ENCODE measurements at places on chromosomes 6 and 20.

- no peak for DNase-seq
Observed at GRCh38 chr6:116847227-116847626, 18.3 kb upstream of the GPRC6A start.

DNA sequence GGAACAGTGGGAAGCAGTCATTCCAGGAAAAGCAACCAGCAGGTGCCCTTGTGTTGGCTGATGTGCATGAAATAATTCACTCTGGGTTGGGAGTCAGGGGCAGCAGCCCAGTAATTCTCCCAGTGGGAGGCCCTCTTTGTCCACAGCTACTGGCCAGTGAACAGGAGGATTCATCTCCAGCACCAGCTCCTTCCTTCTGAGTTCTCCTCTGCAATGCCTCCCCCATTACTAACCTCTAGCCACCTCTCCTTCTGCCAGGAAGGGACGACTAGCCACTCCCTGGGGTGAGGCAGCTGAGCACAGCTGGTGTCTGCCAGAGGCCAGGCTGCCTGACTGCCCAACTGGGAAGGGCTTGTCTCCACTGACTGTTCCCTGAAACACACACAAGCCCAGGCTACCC is 12.5 kb upstream of the R3HDML start:
- no peak for DNase-seq

- no peak for DNase-seq
Observed at GRCh38 chr20:45368221-45368980, 5.4 kb downstream of the SYS1 start.

DNA sequence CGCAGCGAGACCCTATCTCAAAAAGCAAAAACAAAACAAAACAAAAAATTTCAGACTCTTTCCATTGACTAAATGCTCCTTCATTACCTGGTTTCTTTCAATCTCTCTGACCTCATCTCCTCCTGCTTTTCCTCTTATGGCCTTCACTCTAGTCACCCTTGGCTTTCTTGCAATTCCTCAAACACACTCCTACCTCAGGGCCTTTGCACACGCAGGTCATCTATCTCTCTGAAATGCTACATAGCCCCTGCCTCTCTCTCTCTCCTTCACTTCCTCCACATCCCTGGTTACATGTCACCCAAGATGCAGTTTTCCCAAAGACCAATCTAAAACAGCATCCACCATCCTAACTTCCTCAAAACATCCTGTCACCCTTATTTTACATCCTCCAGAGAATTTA is 96.8 kb downstream of the PREX1 start:
- no peak for DNase-seq

- no peak for DNase-seq
Observed at GRCh38 chr6:130794010-130794697, 33.1 kb upstream of the SMLR1 start.

DNA sequence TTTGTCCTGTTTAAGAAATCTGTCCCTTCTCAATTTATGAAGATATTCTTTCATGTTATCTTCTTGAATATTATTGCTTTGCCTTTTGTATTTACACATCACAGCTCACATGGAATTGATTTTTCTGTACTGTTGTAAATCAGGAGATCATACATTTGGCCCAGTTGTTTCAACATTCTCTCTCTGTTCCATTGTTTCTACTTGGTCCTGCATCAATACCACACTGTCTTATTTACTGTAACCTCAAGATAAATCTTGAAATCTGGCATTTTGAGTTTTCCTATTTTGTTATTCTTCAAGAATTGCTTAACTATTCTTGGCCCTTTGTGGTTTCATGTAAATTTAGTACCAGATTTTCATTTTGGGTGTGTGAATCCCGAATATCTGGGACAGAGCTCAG is 121.7 kb upstream of the CCN2 start:
- DNase-seq: no peak

- DNase-seq: no peak
Observed at GRCh38 chr20:13775867-13776266, 8.9 kb downstream of the ESF1 start.

DNA sequence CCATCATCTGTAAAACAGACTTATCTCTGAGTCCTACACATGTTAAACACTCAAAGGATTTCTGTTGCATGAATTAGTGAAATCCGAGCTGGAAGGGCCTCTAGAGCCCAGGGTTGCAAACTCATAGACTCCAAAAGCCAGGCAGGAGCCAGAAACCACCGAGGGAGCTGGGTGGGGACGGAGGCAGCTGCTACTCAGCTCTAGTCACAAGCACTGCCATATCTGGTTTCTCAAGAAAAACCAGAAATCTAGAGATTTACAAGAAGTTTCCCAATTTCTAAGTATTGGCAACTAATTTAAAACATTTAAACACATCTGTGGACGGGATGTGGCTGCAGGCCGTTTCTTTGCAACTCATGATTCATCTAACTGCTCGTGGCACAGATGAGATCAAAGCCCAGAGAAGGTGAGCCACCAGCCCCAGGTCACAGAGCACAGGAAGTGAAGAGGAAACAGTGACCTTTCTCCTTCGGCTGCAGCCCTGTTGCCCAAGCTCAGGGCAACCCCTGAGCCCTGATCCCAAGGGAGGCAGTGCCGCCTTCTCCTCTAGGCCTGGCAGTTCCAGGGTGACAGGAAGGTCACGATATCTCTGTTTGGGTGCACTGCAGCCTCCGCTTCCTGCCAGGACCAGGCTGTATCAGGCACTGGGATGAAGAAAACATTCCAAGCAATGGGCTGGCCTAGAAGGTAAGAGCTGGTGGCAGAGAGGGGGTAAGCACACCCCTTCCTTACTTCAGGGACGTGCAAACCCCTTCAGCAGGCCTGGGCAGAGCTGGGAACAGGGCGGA is 26.4 kb upstream of the PTGIS start:
- peak; percentile 80 for DNase-seq

DNA sequence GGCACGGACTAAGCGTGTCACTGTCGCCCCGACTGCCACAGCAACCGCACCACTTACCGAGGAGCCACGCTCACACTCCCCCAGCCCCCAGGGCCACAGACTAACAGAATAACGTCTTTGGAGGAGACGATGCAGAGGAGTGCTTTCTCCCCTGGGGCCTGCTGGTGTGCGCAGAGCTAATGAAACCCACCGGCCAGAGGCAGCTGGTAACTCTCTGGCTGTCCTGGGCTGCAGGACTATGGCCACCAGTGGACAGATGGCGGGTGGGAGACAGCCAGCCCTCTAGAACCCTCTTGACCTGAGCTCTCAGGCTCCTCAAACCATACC is 228.0 kb downstream of the DLL1 start:
- no peak for DNase-seq

- no peak for DNase-seq
Observed at GRCh38 chr6:3283641-3284435, 25.1 kb downstream of the PSMG4 start.

DNA sequence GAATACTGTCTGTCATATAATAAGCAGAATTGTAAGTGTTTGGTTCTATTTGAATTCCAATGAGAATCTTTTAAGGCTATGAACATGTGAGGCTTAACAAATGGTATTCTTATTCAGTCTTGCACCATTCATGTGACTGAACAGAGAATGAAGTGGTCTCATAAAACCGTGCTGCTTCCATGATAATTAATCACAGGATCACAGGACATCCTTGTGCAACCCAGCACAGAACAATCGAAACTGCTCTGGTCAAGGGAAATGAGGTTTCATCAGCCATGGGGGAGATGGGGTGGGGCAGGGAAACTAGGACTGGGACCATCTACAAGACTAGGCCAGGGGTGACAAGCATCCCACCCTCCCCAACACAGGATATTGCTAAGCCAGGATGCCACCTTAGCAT is 6.0 kb downstream of the PPIL6 start:
- DNase-seq: no peak

- no peak for DNase-seq
Observed at GRCh38 chr20:34627458-34627857, 49.4 kb downstream of the PIGU start.

DNA sequence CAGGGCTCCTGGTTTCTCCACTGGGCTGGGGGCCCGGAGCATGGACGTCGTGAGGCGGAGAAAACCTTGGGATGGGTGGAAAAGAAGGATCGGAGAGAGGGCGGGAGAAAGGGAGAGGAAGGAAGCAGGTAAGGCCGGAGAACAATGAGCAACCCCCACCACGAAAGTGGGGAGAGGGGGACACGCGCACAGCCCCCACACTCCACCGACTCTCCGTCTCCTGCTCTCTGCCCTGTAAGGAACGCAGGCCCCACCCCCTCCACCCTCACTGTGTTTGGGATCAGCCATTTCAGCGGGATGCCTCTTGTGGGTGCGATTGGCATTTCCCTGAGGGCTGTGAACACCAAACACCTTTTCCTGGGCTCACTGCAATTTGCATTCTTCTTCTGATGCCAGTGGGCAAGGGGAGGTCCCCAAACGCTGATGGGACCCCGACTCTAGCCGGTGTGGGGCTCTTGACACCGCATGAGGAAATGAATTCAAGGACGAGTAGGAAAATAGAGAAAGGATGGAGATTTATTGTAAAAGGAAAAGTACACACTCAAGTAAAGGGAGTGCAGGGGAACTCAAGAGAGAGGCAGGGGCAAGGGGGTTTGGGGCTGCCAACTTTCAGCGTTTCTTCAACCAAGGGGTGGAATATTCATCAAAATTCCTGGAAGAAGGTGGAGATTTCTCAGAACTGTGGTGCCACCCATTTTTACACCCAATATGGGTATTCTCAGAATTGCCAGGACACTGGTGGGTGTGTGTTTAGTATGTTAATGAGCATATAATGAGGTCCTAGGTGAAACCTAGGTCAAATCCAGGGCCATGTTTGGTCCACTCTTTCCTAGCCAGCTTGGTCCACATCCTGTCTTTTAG is 13.1 kb upstream of the RAET1L start:
- no peak for DNase-seq

GRCh38 chr6:22227824-22228610 is 68.8 kb downstream of the PRL start:
- no peak for DNase-seq

GRCh38 chr6:43826730-43827129 is 56.7 kb downstream of the VEGFA start:
- no peak for DNase-seq

DNA sequence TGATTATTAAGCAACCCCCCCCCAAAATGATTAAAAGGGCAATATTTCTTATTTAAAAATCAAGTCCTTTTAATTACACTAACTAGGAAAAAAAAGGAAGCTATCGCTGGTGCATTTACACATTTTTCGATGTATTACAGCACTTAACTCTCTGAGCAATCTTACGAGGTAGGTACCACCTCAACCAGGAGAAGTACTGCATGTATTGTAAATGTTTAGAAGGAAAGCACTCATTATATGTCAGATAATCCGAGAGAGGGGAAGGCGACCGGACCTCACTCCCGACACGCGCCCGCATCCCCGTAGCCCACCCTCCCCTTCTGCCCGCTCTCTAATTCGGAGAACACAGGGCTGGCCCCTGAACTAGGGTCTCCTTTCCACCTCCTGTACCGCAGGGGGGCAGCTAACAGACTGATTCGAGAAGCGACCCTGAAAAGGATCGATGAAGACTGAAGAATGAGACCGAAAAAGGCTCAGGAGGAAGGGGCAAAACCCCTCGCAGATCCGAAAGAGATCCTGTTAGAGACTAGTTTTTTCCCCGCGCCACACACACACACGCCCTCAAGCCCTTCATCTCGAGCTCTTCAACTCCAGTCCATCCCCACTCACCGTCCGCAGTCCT is 337 bp downstream of the ESF1 start:
- DNase-seq: no peak

DNA sequence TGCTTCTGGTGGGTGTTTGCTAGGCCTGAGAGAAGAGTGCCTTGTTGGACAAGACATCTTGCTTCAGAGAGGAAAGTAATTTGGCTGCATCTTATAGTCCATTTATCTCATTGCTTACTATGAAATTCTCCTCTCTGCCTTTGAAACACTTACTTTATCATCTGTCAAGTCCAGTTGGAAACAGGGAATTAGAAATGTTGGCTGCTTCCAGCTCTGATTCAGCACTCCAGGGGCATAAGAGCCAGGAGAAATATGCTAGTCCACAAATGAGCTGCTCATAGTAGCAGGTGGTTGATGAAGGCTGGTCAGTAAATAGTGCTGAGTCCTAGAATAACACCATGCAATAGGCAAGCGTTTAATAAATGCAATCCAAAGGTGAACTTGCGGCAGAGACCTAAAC is 227.1 kb downstream of the SLC35F1 start:
- DNase-seq: no peak

DNA sequence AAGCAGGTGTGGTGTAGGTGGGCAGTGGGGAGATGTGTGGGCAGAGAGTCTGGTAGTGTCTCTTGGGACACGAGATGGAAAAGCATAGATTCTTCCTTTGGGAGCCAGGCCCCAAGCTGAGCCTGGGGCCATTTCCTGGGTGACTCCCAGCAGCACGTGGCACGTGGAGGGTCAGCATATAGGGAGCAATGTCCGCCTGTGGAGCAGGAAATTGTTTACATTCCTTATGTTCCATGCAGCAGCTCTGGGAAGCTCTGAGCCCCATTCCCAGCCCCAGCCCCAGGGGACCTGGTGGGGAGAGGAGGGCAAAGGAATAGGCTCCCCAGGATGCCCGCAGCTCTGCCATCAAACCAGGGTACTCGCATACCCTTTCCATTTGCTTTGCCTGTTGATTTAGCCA is 57.6 kb downstream of the DAAM2 start:
- no peak for DNase-seq

GRCh38 chr20:38197619-38198018 is 32.5 kb upstream of the TGM2 start:
- DNase-seq: no peak

GRCh38 chr6:26401987-26402658 is at the start of gene BTN3A1:
Gene BTN3A1 (plus strand): TSS chr6:26402275. CDS start chr6:26405564, 3,289 bp downstream.
- peak; percentile 54 for DNase-seq

DNA sequence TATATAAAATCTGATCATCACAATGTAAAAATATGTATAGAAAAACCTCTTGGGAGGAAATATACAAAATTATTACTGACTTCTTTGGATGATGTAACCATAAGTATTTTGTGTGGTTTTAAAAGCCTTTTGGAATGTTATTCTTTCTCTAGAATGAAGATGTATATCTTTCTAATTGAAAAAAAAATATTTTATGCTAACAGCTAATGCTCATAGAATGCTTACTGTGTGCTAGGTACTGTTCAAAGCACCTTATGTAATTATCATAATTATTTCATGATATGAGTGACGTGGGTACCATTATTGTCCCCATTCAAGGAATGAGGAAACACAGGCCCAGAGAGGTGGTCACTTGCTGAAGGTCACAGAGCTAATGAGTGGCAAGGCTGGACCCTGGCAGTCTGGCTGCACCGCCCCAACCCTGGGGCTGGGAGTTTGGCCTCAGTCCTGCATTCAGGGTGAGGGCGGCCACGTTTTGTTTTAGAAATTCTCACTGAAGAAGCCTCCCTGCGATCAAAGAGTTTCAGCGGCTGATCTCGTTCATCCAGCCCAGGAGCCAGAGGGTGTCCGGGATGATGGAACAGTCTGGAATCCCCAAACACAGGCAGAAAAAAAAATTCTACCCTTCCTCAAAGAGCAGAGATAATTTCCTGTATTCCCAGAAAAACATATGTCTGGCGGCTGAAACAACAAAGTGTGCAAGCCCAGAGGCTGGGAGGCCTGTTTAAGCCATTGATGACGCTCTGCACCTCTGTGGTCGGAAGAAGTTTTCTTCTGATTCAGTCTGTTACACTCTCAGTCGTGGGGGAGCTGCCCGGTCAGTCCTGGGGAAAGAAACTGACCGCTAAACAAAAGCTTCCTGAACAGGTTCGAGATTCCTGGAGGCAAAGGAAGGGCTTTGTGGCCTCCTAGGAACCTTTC is 37.3 kb downstream of the TFEB start:
- no peak for DNase-seq
